Epithelial cell of prostate (primary cell): ENCODE measurements at places on chromosomes 3 and 15.

GRCh38 chr3:148648685-148649352 is 48.9 kb upstream of the AGTR1 start:
- DNase-seq = no peak

DNA sequence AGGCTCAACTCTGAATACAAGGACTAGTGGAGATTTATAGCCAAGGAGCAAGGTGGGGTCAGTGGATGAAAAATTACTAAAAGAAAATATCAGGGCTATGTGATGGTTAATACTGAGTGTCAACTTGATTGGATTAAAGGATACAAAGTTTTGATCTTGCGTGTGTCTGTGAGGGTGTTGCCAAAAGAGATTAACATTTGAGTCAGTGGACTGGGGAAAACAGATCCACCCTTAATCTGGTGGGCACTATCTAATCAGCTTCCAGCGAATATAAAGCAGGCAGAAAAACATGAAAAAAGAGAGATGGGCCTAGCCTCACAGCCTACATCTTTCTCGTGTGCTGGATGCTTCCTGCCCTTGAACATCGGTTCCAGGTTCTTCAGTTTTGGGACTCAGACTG is 14.4 kb upstream of the SENP7 start:
- DNase-seq = no peak

DNA sequence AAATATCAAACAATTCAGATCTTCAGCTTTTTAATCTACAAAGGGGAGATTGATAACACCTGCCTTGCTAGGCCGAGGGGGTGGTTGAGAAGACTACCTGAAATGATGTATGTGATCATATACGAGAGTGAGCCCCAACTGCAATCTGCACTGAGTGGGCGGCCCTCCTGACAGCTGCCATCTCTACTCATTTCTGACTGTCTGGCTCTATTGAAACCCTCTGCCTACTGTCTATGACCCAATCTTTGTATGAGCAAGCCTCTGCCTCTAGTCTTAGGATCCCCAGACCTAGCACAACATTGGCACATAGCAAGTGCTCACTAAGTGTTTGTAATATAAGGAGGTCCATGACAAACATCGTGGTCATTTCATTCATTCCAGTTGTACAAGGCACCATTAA is 144.4 kb upstream of the NR2F2 start:
- no peak for DNase-seq

GRCh38 chr3:65020281-65021160 is 332.7 kb upstream of the ADAMTS9 start:
- no peak for DNase-seq

DNA sequence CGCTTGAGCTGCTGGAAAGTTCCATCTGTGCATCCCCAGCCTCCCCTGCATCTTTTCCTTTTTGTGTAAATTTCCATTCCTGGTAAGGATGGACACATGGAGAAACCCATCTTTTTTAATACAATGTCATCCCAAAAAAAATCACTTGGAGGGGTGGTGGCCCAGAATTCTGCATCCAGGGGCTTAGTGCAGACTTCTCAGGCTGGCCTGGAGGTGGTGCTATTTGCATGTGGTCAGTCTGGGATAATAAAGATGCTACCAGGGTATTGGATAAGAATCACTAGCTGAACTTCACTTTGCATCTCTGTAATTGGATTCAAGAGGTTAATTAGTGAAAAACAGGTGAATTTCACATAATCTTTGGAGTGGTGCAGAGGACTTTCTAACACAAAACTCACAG is 1.8 kb upstream of the ZSCAN2 start:
- DNase-seq = no peak

GRCh38 chr3:56769116-56769707 is 32.5 kb downstream of the ARHGEF3 start:
- no peak for DNase-seq

- no peak for DNase-seq
Observed at GRCh38 chr3:161070252-161070930, 34.8 kb downstream of the B3GALNT1 start.

DNA sequence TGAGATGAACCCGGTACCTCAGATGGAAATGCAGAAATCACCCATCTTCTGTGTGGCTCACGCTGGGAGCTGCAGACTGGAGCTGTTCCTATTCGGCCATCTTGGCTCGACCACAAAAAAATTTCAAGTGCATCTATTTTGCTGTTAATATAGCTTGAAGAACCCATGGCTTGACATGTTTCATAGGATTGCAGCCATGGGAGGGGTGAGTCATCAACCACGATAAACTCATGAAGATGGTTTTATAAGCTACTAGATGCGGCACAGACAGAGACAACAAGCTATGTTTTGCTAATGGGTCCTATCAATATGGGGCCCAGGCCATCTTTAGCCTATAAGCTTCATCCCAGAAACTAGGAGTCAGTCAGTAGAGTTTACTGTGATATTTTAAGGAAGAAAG is 100.4 kb upstream of the PHLDB2 start:
- no peak for DNase-seq

DNA sequence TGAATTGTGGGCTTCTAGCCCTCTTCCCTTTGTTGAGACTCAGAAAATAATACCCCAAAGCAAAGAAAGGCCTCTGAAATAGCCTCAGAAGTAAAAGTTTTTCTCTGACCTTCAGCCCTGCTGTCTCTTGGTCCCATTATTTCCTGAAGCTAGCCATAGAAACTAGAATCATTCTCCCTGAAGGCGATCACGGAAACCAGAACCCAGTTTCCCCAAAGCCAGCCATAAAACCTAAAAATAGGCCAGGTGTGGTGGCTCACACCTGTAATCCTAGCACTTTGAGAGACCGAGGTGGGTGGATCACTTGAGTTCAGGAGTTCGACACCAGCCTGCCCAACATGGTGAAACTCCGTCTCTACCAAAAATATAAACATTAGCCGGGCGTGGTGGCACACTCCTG is 27.2 kb downstream of the EXD1 start:
- DNase-seq = no peak
